ENCODE measurements at places on chromosomes 3 and 15.

GRCh38 chr3:100171211-100171914 is 57.1 kb upstream of the FILIP1L start:
- DNase-seq = no peak

DNA sequence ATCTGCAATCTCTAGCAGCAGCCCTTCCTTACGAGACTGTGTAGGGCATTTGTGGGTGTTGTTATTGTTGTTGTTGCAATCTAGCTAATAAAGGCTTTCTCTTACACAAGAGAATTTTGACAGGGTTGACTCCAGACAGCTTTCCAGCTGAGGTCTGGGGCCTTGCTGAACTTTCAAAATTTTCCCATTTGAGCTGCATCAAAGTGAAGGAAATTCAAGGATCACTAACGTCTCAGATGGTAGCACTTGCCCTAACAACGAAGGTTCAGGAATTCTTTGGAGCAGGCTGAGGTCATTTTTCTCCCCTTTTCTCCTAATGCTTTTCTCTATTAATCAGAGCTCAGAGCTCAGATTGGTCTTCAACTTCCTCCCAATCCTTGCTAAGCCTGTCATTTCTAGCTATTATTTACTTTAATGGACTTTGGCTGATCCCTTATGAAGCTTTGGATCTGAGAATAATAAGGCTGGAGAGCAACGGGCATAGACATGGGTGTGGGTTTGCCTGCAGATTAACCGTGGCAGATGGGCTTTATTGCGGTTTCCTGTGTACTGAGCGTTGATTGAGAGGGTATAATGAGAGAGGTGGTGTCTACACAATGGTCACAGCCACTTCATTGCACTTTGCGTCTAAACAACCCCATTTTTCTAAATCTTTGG is 614.0 kb upstream of the AGTR1 start:
- DNase-seq = no peak

DNA sequence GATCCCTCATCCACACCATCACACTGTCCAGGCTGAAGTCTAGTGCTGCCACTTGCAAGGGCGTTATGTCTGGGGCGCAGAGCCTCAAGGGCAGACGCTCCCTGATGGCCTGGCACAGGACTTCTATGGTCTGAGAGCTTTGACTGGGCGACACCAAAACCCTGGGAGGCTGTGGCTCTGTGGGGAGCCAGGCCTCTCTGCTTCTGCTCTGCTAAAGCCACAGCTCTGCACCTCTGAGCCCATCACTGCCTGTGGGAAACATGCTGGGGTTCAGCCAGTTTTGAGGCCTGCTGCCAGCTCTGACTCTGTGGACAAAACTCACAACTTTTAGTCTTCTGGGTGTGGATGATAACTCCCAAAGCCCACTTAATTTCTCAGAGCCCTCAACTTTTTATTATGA is 6.3 kb upstream of the LCTL start:
- no peak for DNase-seq

DNA sequence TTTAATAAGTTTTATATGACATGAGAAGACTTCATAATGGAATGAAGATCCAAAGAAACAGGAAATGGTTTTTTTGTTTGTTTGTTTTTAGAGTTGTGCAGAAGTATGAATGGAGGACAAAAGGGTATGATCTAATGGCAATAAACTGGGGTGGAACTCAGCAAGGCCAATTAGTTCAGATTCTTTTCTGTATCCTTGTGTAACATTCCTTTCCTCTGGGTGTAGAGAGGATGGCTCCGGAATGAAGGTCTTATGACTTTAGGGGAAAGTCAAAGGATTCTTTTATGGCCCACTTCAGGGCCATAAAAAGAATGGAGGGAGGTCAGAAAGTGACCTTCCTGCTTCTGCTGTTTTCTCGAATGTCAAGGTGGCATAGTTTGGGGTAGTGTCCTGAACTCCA is 152.6 kb downstream of the DPH6 start:
- DNase-seq = no peak

DNA sequence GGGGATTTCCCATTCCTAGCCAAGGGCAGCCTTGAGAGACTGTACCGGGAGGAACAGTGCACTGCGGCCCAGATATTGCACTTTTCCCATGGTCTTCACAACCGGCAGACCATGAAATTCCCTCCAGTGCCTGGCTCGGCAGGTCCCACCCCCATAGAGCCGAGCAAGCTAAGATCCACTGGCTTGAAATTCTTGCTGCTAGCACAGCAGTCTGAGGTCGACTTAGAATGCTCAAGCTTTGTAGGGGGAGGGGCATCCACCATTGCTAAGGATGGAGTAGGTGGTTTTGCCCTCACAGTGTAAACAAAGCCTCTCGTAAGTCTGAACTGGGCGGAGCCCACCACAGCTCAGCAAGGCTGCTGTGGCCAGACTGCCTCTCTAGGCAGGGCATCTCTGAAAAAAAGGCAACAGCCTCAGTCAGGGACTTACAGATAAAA is 156.3 kb downstream of the FRMD5 start:
- DNase-seq = no peak

DNA sequence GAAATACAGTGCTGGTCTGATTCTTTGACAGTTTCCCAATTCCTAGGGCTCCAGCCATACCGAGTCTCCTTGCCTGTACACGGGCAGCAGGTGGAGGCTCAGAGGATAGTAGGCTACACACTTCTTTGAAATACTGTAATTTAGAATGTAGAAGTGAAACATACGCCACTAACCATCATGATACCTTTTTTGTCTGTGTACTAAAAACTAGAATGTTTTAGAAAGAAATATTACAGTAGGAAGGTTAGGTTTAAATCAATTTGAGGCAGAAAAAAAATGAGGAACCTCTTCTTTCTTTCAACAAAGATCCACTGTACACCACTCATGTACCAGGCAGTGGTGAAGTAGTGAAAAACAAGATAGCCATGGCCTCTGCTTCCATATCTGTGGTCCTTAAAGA is 354.7 kb downstream of the MCTP2 start:
- peak; percentile 6 for DNase-seq

DNA sequence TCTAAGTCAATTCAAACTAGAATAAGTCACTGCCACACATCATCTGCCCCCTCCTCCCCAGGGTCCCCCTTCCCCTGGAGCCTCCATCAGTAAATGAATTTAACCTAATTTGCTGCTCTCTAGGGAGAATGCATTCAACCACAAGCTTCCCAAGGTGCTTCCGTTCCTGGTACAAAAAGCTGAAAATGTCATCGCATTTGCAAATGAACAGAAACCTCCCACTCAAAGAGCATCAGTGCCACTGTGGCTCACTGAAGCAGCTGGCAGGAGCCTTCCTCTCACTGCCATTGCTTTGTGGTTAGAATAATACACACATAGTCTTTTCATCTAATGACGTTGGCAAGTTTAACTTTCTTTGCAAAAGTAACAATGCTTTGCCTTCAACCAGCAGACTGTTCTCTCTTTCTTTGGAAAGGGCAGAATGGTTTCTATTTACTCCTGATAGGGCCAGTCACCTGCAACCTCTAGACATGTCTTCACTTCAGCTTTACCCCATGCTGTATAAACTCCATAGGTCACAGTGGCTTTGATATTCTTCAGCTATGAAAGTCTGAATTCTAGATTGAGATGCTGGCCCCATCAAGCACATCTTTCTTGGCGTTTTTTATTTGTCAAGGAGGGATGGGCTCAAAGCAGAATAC is 238.1 kb downstream of the CPNE4 start:
- DNase-seq = peak; percentile 80

DNA sequence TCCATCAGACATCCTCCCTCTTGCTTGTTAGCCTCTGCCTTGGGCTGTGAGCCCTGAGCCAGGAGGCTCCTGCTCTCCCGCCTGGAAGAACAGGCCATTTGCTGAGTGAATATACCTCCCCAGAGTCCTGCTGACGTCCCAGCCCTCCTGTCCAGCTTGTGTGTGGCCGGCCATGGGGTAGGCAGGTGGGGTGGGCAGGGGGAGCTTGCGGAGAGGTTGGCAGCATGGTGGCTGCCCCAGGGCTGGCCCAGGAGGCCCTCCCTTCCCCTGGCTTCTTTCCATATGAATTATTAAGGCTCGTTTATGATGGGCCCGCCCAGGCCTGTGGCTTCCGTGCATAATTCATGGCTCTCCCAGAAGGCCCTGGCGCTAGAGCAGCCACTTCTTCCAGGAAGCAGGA is 18.7 kb downstream of the CACNA2D2 start:
- no peak for DNase-seq

- peak; percentile 17 for DNase-seq
Measured at GRCh38 chr3:45642731-45643152, 46.5 kb upstream of the SACM1L start.

GRCh38 chr3:14548321-14548729 is 8.2 kb upstream of the GRIP2 start:
- DNase-seq = peak; percentile 65

- peak; percentile 40 for DNase-seq
Measured at GRCh38 chr3:190384309-190384756, 3.6 kb upstream of the CLDN16 start.

DNA sequence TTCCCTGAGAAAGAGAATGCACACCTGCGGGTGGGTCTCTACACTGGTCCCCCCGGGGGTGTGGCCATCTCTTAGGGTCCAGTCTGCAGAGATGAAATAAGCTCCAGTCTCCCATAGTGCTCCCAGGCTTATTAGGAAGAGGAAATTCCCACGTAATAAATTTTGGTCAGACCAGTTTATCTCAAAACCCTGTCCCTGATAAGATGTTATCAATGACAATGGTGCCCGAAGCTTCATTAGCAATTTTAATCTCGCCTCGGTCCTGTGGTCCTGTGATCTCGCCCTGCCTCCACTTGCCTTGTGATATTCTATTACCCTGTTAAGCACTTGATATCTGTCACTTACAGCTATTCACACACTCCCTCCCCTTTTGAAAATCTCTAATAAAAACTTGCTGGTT is 46.8 kb downstream of the OR5H15 start:
- no peak for DNase-seq

GRCh38 chr3:108021533-108021932 is 69.3 kb downstream of the CD47 start:
- no peak for DNase-seq

- DNase-seq = no peak
Measured at GRCh38 chr3:169879013-169879557, 9.3 kb upstream of the LRRC31 start.

DNA sequence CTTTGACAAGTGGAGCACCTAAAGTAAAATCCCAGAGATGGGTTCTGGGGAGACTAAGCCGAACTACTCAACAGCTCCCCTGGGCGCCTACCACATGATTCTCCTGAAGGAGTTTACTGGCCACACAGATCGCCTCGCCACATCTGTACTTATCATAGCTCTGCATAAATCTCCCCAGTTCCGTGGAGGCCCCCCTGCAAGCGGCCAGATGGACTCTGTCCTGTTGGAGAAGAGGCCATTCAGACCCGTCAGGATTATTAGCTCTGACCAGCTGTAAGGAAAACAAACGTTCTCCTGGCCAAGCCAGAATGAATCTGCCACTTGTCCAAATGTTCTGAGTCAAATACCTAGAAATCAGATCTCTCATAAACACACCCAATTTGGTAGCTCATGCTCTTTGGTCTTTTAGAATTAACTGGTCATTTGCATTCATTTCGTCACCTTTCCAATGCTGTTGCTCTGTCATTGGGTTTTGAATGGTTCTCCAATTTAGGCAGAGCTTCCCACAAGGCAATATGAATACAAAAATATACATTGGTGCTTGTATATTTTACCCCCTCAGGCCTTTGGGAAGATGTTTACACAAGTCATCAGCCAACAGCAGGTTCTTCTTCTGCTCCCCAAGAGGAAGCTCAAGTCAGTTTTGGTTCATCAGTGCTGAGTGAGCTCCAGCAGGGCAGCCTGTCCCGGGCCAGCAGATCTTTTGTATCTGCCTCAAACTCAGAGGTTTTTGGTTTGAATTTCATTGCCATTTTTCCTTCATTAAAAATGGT is 124.5 kb downstream of the THSD4 start:
- no peak for DNase-seq

GRCh38 chr3:194129581-194130133 is 6.3 kb upstream of the HES1 start:
- no peak for DNase-seq

DNA sequence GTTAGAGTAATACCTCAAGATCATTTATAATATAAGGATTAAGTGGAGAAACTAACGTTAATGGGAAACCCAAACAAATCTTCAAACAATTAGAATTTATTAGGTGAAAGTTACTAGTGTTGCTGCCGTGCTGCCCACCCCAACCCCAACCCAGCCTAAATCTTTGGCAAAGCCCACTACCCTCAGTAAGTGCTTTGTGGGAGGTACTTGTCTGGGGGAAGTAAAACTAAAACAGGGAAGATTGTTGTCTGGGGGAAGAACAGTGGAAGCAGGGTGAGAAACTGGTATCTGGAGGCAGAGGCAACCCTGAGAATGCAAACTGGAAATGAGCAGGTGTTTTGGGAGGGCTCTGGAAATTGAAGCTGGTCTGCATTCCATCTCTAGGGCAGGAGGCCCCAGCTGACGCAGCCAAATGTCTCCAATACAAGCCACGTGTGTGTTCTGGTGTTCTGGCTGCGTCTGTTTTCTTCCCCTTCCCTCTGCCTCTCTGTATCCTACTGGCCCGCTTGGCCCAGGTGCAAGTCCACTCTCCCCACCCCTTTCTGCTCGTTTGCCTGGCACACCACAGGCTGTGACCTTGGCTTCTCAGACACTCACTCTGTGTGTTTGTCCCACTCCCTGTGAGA is 32.7 kb downstream of the FEM1B start:
- DNase-seq = no peak

DNA sequence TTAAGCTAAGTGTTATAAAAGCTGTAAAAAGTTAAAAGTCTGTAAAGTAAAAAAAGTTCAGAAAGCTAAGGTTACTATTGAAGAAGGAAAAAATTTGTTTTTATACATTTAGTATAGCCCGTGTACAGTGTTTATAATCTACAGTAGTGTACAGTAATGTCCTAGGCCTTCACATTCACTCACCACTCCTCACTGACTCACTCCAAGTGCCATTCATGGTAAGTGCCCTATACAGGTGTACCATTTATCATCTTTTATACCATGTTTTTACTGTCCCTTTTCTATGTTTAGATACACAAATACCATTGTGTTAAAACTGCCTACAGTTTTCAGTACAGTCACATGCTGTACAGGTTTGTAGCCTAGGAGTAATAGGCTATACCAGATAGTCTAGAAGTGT is 8.8 kb downstream of the CCDC71 start:
- DNase-seq = no peak

DNA sequence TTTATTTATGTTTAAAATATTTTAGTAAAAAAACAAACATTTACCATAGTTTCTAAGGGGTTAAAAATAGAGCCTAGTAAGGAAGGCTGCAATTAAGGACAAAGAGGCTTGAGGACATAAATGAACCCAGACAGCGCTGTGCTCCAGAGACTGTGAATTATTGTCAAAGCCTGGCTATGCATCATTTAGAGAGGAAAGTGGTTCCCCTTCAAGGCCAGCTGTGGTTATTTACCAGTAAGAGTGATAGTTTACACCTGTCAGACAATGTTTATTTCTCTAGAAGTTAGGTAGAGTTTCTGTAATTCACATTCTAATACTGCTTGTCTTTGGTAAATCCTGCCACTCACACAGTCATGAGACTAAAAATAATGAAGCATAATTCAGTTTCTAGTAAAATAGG is 32.4 kb upstream of the PIK3R4 start:
- no peak for DNase-seq

Data from Kasumi-1 (cell line).